Effector CD4-positive, alpha-beta T cell (primary cell): ENCODE measurements at places on chromosomes 3 and 15.

DNA sequence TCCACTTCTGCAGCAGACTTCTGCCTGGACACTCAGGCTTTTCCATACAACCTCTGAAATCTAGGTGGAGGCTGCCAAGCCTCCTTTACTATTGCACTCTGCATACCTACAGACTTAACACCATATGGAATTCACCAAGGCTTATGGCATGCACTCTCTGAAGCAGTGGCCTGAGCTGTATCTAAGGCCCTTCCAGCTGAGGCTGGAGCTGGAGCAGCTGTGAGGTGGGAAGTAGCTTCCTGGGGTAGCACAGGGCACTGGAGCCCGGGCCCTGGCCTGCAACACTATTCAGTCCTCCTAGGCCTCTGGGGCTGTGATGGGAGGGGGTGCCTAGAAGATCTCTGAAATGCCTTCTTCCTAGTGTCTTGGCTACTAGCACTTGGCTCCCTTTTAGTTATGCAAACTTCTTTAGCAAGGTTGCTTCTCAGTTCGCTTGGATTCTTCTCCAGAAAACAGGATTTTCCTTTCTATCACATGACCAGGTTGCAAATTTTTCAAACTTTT lies 186.6 kb upstream of the RORA start:
- DNase-seq: no peak

DNA sequence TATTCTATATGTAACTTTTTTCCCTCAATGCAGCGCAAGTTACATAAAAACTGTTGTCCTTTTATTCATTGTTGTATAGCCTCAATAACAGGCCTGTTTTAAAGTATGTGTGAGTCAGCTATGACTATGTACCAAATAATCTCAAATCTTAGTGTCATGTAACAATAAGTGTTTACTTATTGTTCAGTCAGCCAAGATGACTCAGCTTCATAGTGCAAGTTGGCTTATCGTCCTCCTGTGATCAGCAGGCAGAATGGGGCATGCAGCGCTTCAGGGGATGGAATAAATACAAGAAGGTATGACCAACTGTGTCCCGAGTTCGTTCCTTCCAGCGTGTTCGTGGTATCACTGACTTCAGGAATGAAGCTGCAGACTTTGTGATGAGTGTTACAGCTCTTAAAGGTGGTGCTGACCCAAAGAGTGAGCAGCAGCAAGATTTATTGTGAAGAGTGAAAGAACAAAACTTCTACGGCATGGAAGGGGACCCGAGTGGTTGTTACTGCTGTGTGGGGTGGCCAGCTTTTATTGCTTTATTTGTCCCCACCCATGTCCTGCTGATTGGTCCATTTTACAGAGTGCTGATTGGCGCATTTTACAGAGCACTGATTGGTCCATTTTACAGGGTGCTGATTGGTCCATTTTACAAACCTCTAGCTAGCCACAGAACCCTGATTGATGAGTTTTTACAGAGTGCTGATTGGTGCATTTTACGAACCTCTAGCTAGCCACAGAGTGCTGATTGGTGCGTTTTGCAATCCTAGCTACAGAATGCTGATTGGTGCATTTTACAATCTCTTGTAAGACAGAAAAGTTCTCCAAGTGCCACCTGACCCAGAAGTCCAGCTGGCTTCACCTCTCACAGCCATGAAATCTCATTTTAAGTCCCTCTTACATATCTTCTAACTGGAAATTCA lies 1016.0 kb downstream of the MCTP2 start:
- DNase-seq: no peak

- no peak for DNase-seq
Measured at GRCh38 chr3:159895430-159895829, 93.2 kb upstream of the IL12A start.

- DNase-seq: no peak
Measured at GRCh38 chr15:36066757-36067156, 512.7 kb upstream of the CDIN1 start.

- DNase-seq: no peak
Measured at GRCh38 chr3:129614927-129615363, 8.5 kb upstream of the PLXND1 start.

GRCh38 chr3:14118400-14119381 lies 6.0 kb downstream of the CHCHD4 start:
- DNase-seq: no peak

GRCh38 chr15:93703092-93703739 lies 528.1 kb upstream of the MCTP2 start:
- DNase-seq: no peak

DNA sequence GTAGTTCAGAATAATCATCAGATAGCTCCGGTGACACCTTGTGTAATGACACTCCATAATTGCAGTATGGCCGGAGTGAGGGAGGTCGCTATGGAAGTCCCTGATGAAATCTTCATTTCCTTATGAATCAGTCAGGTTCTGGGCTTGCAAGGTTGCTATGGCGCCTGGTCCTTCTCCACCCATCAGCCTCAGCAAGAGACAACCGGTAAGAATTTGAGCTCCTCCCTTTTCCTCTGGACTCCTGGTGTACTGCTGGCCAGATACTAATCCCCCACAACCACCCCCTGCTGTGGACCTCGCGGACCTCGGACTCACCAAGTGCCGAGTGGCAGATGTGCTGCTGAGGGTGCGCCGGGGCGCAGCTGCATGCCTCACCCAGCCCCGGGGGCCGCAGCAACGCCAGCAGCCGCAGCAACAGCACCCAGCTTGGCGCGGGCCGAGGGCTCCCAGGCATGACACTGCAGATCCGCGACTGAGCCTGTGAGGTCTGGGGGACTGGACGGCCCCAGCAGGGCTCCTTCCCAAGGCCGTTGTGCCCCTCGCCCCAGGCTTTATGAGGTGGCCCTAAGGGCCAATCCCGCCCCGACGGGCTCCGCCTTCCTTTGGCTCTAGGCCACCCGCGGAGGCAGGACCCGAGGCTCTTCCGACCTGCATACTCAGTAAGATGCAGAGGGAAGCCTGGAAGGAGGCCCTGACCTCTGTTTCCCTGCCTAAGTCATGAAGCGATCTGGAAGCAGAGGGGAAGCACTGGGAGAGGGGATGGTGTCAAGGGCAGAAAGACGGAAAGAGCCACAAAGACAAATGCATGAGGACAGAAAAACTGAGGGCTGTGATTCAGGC lies at the start of gene TIMP4:
Gene TIMP4, minus strand, starts transcription at position 526 of the 840 bp plus-strand sequence. Its CDS starts 72 bp downstream, at position 454.
- no peak for DNase-seq
